ENCODE measurements at places on chromosomes 2 and 18.

GRCh38 chr2:171319164-171319810, 114.5 kb downstream of the METTL8 start:
- DNase-seq: no peak

- DNase-seq: peak; percentile 39
Observed at GRCh38 chr2:8303322-8303832, 378.5 kb upstream of the ID2 start.

- DNase-seq: no peak
Observed at GRCh38 chr2:173462892-173463840, 108.5 kb downstream of the CDCA7 start.

DNA sequence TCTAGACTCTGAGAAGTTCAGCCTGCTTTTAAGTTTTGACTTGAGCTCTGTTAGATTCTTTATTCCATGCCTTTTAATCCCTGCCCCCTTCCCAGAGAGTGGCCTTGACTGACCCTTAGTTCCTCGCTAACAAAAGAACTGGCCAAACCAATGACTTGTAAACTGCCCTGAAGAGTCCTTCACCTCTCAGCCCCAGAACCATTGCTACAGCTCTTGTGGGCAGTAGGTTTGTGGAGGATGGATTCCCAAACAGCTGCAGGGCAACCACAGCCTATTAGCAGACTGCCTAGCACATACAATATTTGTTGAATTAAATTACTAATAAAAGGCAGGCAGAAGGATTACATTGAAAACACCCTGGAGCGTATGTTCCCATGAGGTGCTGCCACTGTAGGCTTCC, 163.9 kb downstream of the MAIP1 start:
- DNase-seq: no peak

DNA sequence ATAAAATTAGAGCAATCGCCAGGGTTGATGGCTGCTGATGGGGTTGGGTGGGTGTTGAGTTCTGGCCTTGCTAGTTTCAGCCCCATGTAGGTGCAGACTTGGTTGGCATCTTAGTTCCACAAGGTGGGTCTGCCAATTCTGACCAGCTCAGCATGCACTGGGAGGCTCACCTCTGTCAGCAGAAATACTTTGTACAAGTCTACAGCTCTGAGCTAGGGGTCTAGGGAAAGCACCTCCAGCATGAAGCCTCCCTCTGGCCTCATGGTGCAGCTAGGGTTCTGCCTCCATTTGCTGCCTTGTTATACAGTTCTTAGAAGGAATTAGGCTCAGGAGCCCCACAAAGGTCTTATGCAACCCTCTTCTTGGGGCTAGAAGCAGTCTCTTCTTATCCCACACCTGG, 278.9 kb upstream of the HDAC4 start:
- DNase-seq: no peak

- DNase-seq: no peak
Observed at GRCh38 chr2:207801259-207801658, 31.6 kb upstream of the FZD5 start.

- DNase-seq: no peak
Observed at GRCh38 chr2:230447036-230447435, 31.0 kb downstream of the SP100 start.

Measured in activated B cell treated with CpG ODN at 0.5 μM for 24 hours (primary cell).